Activated CD8-positive, alpha-beta memory T cell treated with anti-CD3 and anti-CD28 coated beads for 4 hours (primary cell): ENCODE measurements at places on chromosomes 11 and 22.

DNA sequence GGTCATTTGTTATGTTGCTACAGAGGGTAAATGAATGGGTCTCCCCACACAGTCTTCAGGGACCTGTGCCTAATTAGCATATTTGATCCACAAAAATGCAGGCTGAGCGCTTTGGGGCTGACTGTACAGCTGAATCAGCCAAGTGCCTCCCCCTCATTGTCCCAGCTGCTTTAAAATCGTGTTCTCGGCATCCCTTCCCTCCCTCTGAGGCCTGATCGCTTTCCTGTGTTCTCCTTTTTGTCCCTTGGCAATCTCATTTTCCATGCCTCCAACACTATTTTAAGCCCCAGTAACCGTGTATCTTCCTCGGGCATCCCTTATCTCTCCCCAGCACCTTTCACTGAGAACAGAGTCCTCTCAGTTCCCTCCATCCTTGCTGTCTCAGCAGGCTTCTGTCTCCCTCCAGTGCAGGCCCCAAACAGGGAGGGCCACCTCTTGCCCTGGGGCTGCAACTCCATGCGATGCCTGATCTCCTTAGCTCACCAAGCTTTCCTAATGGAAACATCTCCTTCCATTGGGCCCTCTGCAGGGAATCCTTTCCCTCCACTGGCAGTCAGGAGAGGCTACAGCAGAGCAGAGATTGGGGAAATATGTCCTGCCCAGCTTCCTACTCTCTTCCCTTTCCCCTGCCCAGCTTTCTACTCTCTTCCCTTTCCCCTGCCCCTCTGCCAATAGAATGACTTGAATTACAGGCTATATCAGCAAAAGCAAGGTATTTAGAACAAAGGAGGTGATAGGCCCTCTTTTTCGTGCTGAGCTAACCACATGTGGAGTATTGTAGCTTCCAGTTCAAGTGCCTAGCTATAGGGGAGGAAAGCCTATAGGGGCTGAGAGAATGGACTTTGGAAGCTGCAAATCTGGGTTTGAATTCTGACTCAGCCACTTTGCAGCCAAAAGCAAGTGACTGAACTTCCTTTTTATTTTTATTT is 13.8 kb downstream of the UQCR10 start:
- no peak for DNase-seq

DNA sequence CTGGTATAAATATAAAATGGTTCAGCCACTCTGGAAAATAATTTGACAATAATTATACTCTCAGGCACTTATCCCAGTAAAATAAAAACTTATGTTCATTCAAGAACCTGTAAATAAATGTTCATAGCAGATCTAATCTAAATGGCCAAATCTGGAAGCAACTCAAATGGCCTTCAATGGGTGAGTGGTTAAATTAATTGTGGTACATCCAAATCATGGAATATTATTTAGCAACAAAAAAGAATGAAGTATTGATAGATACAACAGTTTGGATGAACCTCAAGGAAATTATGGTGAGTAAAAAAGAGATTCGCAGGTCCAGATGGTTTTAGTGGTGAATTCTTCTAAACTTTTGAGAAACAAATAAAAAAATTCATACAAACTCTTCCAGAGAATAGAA is 287.0 kb upstream of the ZC3H12C start:
- no peak for DNase-seq

- DNase-seq: no peak
These were observed 207.0 kb downstream of the MN1 start for GRCh38 chr22:27594474-27595134.

DNA sequence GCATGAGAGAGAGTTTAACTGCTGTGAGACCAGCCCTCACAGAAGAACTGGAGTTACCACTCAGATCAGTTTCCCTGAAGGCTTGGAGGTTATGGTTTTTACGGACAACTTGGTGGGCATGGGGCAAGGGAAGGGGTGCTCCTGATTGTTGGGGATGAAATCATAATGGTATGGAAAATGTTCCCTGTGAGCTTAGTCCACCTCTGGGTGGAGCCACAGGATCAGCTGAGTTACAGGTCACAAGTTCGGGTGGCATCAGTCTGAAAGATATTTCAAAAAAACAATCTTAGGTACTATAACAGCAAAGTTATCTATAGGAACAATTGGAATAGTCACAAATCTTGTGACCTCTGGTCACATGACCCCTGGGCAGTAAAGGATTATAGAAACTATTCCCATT is 162.9 kb downstream of the DLG2 start:
- DNase-seq: no peak

- DNase-seq: no peak
These were observed 131.9 kb downstream of the ADAMTS15 start for GRCh38 chr11:130580372-130580771.

DNA sequence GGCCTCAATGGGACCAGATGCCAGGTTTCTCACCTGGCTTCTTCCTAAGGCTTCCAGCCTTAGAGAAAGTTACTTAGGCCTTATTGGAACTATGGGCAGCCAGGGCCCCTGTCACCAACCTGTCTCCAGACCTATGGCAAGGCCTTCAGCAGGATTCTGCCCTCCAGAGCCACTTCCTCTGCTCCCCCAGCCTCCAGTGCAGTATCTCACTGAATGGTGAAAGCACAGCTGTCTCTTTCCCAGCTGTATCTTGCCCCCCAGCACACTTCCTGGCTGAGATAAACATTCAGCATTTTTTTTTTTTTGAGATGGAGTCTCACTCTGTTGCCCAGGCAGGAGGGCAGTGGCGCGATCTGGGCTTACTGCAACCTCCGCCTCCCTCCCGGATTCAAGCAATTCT is 1.5 kb downstream of the SLC2A11 start:
- DNase-seq: no peak

GRCh38 chr11:132115454-132115853 is 745.0 kb downstream of the NTM start:
- no peak for DNase-seq

GRCh38 chr11:47516984-47517853 is 35.7 kb downstream of the CELF1 start:
- DNase-seq: no peak

- no peak for DNase-seq
These were observed 407.0 kb upstream of the B3GAT1 start for GRCh38 chr11:134819041-134819440.

- no peak for DNase-seq
These were observed 16.4 kb downstream of the DAGLA start for GRCh38 chr11:61696602-61697001.

- no peak for DNase-seq
These were observed 1.0 kb upstream of the SLC1A2 start for GRCh38 chr11:35420371-35420770.

GRCh38 chr11:67240576-67241389 is 25.5 kb upstream of the GRK2 start:
- DNase-seq: peak; percentile 61

GRCh38 chr11:69096473-69096872 is 47.7 kb downstream of the TPCN2 start:
- no peak for DNase-seq

DNA sequence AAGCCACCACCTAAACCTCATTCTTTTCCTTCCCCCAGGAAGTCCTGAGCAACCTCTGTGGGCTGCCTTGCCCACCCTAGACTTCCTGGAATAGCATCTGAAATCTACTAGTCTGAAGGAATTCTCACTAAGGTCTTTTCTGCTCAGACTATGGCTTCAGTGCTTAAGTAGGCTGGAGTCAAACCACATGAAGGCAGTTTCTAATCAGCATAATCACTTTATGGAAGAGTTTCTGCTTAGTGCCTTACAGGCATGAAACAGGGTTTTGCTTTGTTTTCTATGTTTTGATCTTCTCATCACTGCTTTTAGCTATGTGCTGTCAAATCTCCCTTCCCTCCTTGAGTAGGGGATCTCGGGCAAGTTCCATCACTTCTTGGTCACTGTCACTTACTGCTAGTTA is 117.7 kb downstream of the WT1 start:
- DNase-seq: no peak

DNA sequence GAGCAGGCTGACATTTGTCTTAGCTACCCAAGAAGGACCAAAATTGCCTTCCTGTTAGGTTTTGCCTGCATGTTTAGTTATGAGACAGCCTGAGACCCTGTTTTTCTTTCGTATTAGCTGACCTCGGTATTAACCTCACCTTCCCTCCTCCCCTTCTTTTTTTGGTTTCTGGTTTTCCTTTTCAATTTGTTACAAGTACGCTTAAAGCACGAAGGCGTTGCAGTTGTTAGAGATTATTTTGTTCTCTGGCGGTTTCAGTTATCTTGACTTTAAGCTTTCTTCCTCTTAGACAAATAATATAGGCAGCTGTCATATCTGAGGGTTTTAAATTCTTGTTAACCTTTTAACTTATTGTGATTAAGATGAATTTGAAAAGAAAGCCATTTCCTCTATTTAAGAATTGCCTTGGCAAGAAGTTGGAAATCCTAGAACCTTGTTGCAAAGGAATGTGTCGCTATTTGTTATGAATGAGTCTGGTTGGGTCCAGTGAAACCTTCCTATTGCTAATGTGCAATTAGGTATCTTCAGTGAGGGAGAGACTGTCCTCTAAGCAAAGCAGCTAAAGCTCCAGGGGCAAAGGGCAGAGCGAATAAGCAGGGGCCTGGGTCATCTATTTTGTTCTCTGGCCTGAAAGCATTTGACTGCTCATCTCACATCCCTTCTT is 45.7 kb downstream of the PACS1 start:
- DNase-seq: no peak

DNA sequence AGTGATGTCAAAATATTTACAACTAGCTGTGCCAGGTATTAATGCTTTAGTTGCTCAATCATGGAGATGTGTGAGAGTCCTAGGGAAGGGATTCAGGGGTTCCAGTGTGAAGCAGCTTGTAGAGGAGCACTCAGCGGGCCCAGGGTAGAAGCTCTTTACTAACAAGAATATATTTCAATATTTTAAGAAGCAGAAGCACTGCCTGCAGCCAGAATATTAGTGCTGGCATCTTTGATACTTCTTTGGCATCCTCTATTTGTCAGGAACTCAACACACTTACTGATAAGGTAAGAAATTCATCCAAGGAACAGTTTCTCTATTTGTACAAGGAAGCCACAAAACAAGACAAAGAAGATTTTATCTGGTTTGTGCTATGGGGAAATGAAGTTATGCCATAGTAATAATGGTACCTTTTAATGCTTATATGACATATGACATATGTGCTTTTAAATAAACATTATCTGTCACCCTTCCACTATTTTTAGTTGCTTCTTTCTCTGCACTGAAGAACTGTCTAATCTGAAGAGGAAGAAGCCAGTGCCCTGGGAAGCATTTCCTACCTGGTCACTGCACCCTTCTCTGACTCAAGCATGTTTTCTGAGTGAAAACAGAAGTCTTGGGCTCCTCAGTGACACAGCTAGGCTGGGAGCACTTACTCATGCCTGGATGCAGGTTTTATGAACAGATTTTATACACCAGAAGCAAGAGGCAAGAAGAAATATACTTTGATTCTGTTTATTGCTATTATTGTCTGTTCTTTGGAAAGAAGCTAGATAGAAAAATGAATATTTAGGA is 388.1 kb upstream of the CCDC90B start:
- DNase-seq: no peak

DNA sequence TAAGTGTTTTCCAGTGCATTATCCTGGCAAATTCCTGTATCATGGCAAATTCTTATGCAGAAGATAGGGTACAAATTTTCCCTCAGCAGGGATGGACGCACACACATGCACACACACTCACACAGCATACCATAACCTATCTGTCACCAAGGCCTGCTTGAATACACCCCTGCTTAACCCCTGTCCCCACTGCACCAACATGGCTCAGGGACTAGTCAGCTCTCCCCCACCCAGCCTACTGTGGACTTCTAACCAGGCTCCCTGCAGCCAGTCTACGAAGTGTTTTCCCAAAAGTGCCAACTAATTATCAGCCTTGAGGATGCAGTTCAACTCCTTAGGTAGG is 63.1 kb downstream of the RAB30 start:
- no peak for DNase-seq

DNA sequence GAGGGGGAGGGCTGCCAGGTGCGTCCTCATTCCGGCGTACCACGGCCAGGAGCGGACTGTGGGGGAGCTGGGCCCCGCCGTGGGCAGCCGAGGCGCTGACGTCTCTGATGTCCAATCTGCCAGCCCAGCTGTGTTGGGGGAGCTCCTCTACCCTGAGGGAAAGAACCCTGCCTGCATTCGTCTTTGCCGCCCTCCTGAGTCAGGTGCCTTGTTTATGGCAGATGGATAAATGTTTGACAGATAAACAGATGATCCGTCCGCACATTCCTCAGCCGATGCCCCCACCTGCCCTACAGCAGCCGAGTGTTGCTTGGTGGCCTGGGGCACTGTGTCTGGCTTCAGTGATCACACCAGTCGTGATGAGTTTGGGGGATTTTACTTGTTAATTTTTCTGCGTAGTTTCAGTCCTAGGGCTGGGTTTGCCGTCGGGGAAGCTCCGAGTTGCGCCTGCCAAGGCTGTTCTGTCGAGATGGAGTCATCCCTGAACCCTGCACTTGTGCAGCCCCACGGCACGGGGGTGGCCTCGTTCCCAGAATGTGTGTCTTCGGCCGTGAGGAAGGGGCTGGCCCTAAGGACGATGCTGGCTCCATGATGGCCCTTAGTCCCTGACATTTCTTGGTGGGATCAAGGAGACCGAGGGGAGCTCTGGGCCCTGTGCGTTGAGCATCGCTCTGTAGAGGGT is 1083.9 kb downstream of the BRD1 start:
- DNase-seq: no peak

- no peak for DNase-seq
These were observed 646.0 kb downstream of the OPCML start for GRCh38 chr11:132886335-132886734.

- no peak for DNase-seq
These were observed 46.6 kb downstream of the BMAL1 start for GRCh38 chr11:13324141-13324540.

GRCh38 chr11:109986488-109986887 is 106.7 kb upstream of the ZC3H12C start:
- no peak for DNase-seq

DNA sequence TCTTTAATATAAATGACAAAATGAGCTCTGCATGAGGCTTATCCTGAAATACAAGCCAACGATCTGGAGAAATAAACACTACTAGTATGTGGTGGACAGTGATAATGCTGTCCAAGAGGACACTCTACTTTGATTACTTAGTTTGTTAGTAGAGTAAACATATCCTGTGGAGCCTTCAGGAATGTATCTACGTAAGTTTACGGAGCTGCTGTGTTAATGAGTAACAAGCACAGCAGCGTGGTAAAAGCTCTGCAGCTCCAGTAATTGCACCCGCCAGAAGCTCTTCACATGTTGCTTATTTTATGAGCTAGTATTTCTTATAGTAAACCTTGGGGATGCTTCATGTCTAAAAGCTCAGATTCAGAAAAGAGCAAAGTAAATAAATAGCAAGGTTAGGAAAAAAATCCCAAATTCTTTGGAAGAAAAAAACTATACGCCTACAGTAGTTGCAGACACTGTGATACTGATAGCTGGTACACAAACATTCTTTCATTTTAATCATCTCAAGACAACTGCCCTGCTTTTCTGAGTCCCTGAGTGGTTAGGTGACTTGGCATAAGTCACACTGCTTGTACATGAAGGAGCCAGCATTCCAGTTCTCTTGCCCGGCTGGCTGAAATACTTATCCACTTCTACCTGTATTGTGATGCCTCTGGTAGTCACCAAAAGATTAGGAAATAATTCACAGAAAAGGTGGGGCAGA is 32.7 kb upstream of the CCDC34 start:
- DNase-seq: no peak
